Kidney (tissue), 22 donors: ENCODE measurements at places on chromosomes 16 and 17. TPM values are rescaled to one million over a fixed set of nuclear protein-coding genes. Genes with fewer than 3 reads are reported as not detected.

The OMG gene
- polyA plus RNA-seq = not detected

The SLC52A1 gene
- polyA plus RNA-seq = 0.90 TPM

The CBLN1 gene
- 0.73 TPM for polyA plus RNA-seq

The TP53TG3C gene
- not detected for polyA plus RNA-seq

The RTN4RL1 gene
- polyA plus RNA-seq = 2.0 TPM

The SLC47A1 gene
- polyA plus RNA-seq = 94.8 TPM

The ITPRIPL2 gene
- 6.7 TPM for polyA plus RNA-seq

The CASKIN1 gene
- polyA plus RNA-seq = 0.30 TPM

The CRISPLD2 gene
- 4.8 TPM for polyA plus RNA-seq
